ENCODE measurements at places on chromosomes 5 and 9. TPM values are rescaled to one million over a fixed set of nuclear protein-coding genes. Genes with fewer than 3 reads are reported as not detected.
A peak's percentile ranks its signal among the peaks of the same experiment; 100 is the strongest.

DNA sequence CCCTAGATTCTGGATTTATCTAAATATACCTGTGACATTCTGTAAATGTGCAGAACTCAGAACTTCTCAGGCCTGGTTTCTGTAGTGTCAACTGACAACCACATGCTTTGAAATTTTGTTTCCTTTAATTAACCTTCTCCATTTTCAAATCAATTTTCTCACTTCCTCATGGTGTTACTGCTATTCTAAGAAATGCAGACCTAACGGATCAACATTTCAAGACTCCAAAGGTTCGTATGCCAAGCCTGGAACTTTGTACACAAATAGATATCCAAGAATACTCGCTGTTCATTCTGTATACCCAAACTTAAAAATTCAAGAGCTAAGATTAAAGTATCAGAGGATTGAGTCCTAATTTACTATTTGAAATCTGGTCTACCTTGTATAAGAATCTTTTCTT, 88.1 kb downstream of the SLC24A2 start:
- H3K27me3 ChIP-seq = no peaks in the 10 kb centered on the region
- no peak overlapping the region for H3K4me3 ChIP-seq
- no peaks in the 10 kb centered on the region for H3K36me3 ChIP-seq
- H3K4me1 ChIP-seq = no peaks in the 10 kb centered on the region
- H3K27ac ChIP-seq = no peak overlapping the region

GRCh38 chr5:94815313-94816039, 197.0 kb downstream of the SLF1 start:
- DNase-seq = no peak
- H3K36me3 ChIP-seq = no peaks in the 10 kb centered on the region
- H3K27me3 ChIP-seq = no peaks in the 10 kb centered on the region
- H3K27ac ChIP-seq = no peak overlapping the region
- no peaks in the 10 kb centered on the region for H3K4me1 ChIP-seq

GRCh38 chr5:35089334-35090314, 41.9 kb upstream of the AGXT2 start:
- no peaks in the 10 kb centered on the region for H3K4me1 ChIP-seq
- no peak overlapping the region for H3K27ac ChIP-seq
- H3K36me3 ChIP-seq = no peaks in the 10 kb centered on the region
- no peak overlapping the region for H3K4me3 ChIP-seq
- H3K27me3 ChIP-seq = no peaks in the 10 kb centered on the region

ASPN gene
- total RNA-seq = not detected

GRCh38 chr9:131734165-131734610, 5.7 kb downstream of the RAPGEF1 start:
- H3K36me3 ChIP-seq = no peaks in the 10 kb centered on the region
- H3K27me3 ChIP-seq = no peaks in the 10 kb centered on the region
- peak overlapping the region; percentile 93 for H3K27ac ChIP-seq
- H3K4me1 ChIP-seq = peaks cover 98% of the 10 kb centered on the region

LMX1B gene
- not detected for total RNA-seq

DNA sequence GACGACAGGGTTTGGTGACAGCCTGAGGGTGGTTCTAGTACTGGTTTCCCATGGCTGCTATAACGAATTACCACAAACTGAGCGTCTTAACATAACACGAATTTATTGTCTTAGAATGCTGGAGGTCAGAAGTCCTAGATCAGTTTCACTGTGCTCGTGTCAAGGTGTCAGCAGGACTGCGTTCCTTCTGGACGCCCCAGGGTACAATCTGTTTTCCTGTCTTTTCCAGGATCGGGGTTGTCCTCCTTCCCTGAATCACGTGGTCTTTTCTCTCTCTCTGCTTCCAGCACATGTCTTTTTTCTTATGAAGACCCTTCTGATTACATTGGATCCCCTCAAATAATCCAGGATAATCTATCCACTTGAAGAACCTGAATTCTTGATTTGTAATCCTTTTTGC, 291.7 kb upstream of the PANK3 start:
- no peaks in the 10 kb centered on the region for H3K4me1 ChIP-seq
- no peaks in the 10 kb centered on the region for H3K27me3 ChIP-seq
- H3K27ac ChIP-seq = no peak overlapping the region
- H3K4me3 ChIP-seq = no peak overlapping the region

NUTM2F gene
- total RNA-seq = not detected

DNA sequence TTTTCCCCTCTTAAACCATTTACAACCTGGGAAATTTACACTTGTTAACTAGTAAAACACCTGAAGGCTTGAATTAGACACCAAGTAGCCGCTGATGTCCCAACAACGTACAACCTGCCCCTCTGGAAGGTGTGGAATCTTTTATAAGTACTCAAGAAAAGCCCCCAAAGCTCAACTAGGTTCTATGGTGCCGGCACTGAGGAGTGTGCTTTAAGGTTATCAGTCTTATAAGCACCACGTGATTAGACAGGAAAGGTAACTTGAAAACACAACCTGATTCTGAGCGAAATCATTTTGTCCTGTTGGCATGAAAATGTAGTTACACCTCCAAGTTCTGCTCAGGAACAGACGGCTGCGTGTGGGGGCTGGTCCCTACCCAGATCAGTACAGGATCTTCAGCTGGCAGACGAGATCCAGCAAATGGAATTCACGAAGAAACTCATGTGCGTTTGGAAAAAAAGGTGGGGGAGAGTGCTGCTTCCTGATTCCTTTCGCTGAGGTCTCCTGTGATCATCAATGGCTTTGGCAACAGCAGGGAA, 195.5 kb downstream of the MEF2C start:
- no peak for DNase-seq
- no peaks in the 10 kb centered on the region for H3K4me1 ChIP-seq
- H3K4me3 ChIP-seq = no peak overlapping the region
- peaks cover 38% of the 10 kb centered on the region for H3K27me3 ChIP-seq
- no peaks in the 10 kb centered on the region for H3K36me3 ChIP-seq
- no peak overlapping the region for H3K27ac ChIP-seq

GRCh38 chr9:129769669-129770068, 16.8 kb upstream of the PTGES start:
- no peaks in the 10 kb centered on the region for H3K27me3 ChIP-seq
- H3K27ac ChIP-seq = no peak overlapping the region
- H3K4me3 ChIP-seq = no peak overlapping the region
- no peak for DNase-seq

- H3K4me3 ChIP-seq = no peak overlapping the region
- no peaks in the 10 kb centered on the region for H3K27me3 ChIP-seq
- no peaks in the 10 kb centered on the region for H3K4me1 ChIP-seq
- no peak for DNase-seq
- H3K36me3 ChIP-seq = no peaks in the 10 kb centered on the region
- no peak overlapping the region for H3K27ac ChIP-seq
Measured at GRCh38 chr9:124527781-124528180, 20.6 kb upstream of the NR5A1 start.

GRCh38 chr9:69657269-69657668, 14.9 kb downstream of the APBA1 start:
- H3K36me3 ChIP-seq = no peaks in the 10 kb centered on the region
- H3K27me3 ChIP-seq = no peaks in the 10 kb centered on the region
- H3K27ac ChIP-seq = no peak overlapping the region
- DNase-seq = no peak
- H3K4me3 ChIP-seq = no peak overlapping the region

- no peaks in the 10 kb centered on the region for H3K36me3 ChIP-seq
- no peak overlapping the region for H3K4me3 ChIP-seq
- no peak for DNase-seq
- no peak overlapping the region for H3K27ac ChIP-seq
Measured at GRCh38 chr5:65137631-65138030, 344.1 kb downstream of the ADAMTS6 start.

SLC45A2 gene
- total RNA-seq = not detected

SLC2A6 gene
- 4.9 TPM for total RNA-seq

SHISAL2B gene
- not detected for total RNA-seq

HAVCR2 gene
- total RNA-seq = 4.5 TPM

DNA sequence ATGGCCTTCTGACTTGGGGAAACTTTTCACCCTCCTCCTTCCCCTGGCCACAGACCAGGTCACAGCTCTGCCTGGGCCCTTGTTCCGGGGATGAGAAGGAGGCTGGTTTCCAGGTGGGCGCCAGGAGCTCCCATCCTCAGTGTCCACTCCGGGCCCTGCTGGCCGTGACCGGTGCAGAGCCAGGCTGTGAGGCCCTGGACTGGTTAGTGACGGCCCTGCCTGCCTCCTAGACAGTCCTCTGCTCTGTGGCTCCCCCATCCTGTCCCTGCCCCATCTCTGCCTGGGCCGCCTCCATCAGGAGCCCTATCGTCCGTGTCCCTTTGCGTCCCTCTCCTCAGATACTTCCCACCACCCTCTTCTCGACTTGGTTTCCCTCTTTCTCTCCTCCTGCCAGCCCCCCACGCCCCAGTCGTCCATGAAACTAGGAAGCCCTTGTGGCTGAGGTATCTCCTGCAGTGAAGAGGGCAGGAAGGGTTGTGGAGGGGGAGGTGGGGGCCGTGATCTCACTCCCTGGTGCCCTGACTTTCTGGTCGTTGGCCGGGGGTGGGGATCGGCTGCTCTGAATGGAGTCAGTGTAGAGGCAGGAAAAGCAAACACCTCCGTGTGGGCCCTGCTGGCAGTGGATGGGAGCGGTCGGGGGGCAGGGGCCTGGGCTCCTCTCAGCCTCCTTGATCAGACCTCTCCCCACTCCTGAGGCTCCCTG, 15.4 kb upstream of the CERCAM start:
- peaks cover 2% of the 10 kb centered on the region for H3K27me3 ChIP-seq
- no peaks in the 10 kb centered on the region for H3K4me1 ChIP-seq
- H3K27ac ChIP-seq = no peak overlapping the region
- no peaks in the 10 kb centered on the region for H3K36me3 ChIP-seq
- no peak for DNase-seq
- no peak overlapping the region for H3K4me3 ChIP-seq

EIF4EBP3 gene
- total RNA-seq = 10.6 TPM

DNA sequence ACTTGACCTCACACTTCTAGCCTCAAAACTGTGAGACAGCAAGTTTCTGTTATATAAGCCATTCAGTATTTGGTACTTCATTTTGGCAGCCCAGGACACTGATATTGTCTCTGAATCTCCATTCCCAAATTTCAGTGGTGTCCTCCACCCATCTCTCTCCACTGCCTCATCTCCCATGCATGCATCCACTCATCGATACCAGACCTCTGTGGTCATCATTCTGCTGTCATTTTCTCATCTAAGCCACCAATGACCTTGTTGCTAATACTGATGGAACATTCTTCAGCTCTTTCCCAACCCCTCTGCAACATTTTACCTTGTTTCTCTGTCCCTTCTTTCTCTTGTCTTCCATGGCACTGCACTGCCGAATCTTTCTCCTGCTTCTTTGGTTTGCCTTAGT, 221.8 kb downstream of the SNX18 start:
- H3K27ac ChIP-seq = no peak overlapping the region
- no peak overlapping the region for H3K4me3 ChIP-seq
- H3K36me3 ChIP-seq = no peaks in the 10 kb centered on the region
- H3K27me3 ChIP-seq = no peaks in the 10 kb centered on the region
- peaks cover 17% of the 10 kb centered on the region for H3K4me1 ChIP-seq

- H3K4me1 ChIP-seq = no peaks in the 10 kb centered on the region
- H3K27me3 ChIP-seq = no peaks in the 10 kb centered on the region
- H3K27ac ChIP-seq = no peak overlapping the region
- H3K36me3 ChIP-seq = no peaks in the 10 kb centered on the region
- no peak overlapping the region for H3K4me3 ChIP-seq
- no peak for DNase-seq
Measured at GRCh38 chr5:120913396-120913795, 449.3 kb downstream of the PRR16 start.

GRCh38 chr5:108093186-108093585, 288.7 kb downstream of the FBXL17 start:
- no peak overlapping the region for H3K27ac ChIP-seq
- no peak overlapping the region for H3K4me3 ChIP-seq
- no peaks in the 10 kb centered on the region for H3K27me3 ChIP-seq

DNA sequence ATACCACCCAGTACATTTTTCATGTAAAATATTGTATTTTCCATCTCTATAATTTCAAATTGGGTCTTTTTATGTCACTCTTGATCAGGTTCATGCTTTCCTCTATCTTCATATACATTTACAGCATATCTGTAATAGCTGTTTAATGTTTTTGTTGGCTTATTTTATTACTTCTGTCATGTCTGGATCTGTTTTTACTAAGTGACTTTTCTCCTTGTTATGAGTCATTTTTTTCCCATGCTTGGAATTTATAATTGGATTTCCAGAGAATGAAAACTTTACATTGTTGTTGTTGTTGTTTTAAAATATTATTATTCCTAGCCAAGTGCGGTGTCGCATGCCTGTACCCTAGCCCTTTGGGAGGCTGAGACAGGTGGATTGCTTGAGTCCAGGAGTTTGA, 5.6 kb upstream of the ADAMTS19 start:
- no peaks in the 10 kb centered on the region for H3K36me3 ChIP-seq
- H3K4me3 ChIP-seq = no peak overlapping the region

- no peak for DNase-seq
- H3K27ac ChIP-seq = no peak overlapping the region
- no peaks in the 10 kb centered on the region for H3K27me3 ChIP-seq
Measured at GRCh38 chr9:98536542-98537173, 172.1 kb downstream of the GABBR2 start.

DNA sequence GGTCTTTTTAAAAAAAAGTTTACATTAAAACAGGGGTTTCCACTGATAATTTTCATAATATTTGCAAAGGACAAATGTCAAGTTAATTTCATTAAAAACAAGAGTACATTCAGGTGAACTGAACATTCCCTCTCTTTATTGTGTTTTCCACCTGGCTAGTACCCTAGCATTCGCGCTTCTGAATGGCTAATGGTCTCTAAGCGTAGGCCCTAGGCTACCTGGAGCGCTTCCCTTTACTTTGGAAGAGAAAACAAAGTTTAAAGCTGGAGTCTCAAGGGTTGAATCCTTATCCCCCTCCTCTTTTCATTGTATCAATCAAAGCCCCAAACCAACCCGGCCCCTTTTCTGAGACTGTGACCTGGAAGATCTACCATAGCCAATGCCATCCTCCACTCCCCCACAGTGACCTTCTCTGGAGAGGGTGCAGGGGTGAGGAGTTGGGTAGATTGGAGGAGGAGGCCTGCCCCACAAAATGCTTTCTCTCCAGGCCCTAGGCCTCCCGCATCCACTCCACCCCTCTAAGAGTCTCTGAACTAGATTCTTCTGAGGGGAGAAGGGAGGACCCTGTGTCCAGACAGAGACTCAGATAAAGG, 73.3 kb upstream of the TBCA start:
- peaks cover 38% of the 10 kb centered on the region for H3K27me3 ChIP-seq
- no peaks in the 10 kb centered on the region for H3K36me3 ChIP-seq
- H3K27ac ChIP-seq = no peak overlapping the region
- no peak overlapping the region for H3K4me3 ChIP-seq
- peaks cover 5% of the 10 kb centered on the region for H3K4me1 ChIP-seq
- no peak for DNase-seq

DNA sequence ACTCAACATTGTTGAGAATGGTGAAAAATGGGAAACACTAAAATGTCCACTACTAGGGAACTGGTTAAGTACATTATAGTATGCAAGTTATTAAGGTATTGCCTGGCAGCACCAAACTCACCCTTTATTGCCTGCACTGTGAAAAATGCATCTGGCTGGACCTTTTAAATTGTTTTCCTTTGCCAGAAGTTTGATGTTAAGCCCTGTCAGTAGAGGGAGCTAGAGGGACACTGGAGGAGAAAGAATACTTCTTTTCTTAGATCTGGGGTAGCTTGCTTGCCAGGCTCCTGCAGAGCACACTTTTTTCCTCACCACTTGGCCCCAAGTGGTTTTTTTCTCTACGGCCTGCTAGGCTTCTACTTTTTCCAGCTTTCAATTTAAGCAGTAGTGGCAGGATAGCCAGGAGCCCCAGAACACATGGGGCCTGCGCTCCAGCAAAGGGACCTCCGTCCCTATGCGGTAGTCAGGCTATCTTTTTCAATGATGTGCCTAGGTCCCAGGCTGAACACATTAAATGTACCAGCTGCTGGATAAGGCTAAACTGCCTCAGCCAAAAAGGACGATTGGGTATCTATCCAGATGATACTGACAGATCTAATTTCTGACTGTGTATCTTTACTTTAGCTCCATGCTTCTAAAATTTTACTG, 8.0 kb upstream of the HABP4 start:
- H3K4me1 ChIP-seq = no peaks in the 10 kb centered on the region
- H3K4me3 ChIP-seq = no peak overlapping the region
- H3K27me3 ChIP-seq = no peaks in the 10 kb centered on the region
